Common myeloid progenitor, CD34-positive (primary cell): ENCODE measurements at places on chromosomes 12 and 14.

- DNase-seq = no peak
These were observed 131.6 kb downstream of the ADGRD1 start for GRCh38 chr12:131085125-131085815.

DNA sequence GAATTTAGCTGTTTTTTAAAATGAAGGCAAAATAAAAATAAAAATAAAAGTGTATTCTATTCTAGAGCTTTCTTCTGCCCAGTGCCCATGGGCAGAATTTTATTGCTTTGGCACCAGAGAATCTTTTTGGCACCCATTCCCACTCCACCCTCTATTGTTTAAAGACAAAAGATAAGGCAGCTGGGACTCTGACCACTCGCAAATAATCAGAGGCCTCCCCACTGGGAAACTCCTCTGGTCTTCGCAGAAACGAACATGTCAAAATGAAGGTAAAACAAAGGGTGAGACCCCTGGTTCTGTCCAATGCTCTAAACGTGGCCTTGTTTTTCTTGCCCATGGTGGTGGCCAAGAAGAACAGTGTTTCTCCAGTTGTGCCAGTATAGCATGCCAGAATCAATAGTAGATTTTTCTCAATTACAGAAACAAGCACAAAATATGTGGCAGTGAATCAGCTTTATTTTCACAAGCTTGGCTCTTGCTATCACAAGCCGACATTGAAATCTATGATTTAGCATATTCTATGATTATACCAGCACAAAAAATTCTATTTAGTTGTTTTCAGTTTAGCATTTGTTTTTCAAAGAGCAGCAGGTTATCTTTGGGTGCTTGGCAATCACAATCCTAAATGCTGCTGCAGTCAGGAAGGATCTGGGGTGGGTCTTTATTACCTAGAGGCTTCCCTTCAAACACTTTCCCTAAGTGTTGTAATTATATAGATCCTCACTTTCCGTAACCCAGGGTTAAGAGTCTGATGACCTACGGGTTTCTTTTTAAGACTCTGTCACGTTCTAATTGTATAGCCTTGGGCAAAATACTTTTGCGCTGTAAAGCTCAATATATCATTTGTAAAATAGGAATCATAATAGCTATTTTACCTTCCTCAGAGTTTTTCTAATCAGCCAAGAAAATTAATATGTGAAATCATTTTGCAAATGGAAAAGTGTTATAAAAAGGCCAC, 50.5 kb downstream of the KITLG start:
- no peak for DNase-seq

DNA sequence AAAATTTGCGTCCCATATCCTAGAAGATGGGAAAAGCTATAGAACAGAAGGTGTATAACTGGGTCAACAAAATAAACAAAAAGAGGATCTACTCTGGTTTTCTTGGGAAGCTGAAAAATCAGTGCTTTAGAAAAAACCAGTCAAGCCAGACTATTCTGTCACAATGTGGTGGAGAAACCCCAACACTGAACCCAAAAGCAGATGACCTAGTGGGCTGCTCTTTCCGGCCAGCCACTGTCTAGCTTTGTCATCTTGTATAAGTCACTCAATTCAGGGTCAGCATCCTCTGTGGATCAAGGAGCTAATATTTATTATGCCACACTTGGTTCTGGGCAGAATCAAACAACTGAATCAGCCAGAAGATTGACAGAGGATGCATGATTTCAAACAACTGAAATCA, 26.6 kb upstream of the TMCC3 start:
- no peak for DNase-seq

- DNase-seq = peak; percentile 22
These were observed 5.3 kb downstream of the OASL start for GRCh38 chr12:121033625-121034349.

DNA sequence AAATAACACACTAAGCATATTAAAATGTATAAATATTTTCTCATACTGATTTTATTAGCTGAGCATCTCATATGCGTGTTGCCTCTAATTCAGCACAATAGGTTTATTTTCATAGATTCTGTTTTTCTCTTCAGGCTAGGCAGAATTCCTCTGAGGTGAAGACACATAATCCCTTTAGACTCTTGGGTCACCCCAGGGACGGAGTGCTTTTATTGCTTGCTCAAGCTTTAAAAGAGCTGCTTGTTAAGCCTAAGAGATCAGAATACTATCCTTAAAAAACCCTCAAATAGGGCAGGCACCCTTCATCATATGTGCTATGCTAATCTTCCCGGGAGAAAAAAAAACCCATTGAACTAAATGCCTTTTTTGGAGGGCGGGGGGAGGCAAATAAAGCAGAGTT, 390.1 kb downstream of the KCNH5 start:
- no peak for DNase-seq

DNA sequence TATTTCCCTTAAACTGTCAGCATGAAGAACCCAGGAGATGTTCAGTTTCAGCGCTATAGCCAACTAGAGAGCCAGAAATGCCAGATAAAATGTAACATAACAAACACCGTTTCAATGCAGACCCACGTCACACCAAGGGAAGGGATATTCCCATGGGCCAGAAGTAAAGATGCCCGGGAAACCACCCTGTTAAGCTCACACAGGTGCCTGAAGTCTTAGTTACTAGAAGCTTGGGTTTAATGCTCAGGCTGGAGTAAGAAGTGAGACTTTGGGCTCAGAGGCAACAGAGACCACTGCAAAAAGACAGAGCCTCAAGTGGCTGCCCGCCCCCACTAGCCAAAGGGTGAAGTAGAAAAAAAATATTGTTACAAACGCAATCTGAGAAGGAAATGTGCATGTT, 52.3 kb downstream of the SYNE3 start:
- no peak for DNase-seq

DNA sequence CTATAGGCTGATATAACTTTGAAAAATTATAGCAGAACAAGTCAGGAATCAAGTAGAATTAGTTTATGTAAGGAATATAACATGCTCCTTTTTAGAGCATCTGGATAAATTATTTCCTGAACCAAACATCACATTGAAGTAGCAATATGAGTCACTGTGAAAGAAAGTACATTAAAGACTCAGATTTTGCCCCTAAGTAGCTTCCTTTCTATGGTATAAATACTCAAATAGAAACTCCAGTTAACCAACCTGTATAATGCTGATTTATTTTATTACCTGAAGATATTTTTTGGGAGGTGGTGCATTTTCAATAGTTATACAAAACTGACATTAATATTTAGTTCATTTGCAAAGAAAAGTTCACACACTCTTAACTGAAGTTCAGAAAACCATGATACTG, 312.1 kb downstream of the ITPR2 start:
- DNase-seq = no peak
